A549 treated with CpdA at 1 μM for 4 hours (cell line): ENCODE measurements at places on chromosomes 12 and 14. TPM values are rescaled to one million over a fixed set of nuclear protein-coding genes. Genes with fewer than 3 reads are reported as not detected.

Gene LRR1
- total RNA-seq = 46.7 to 51.6 TPM (median 50.1 TPM) in 5 replicates

Gene CD69
- total RNA-seq = not detected in 5 replicates

Gene WIF1
- not detected in 5 replicates for total RNA-seq

Gene SYCP3
- total RNA-seq = 0.10 to 0.35 TPM (median 0.18 TPM) in 3 of 5 replicates, not detected in the others

Gene SMCO2
- 0.13 to 0.50 TPM (median 0.24 TPM) in 5 replicates for total RNA-seq

Gene AKAP3
- 0.08 to 0.14 TPM (median 0.12 TPM) in 4 of 5 replicates, not detected in the other for total RNA-seq

Gene PLXNC1
- 0.06 to 0.38 TPM (median 0.12 TPM) in 5 replicates for total RNA-seq

Gene HOXC10
- 2.2 to 3.1 TPM (median 2.8 TPM) in 5 replicates for total RNA-seq

Gene MYH7
- not detected in 5 replicates for total RNA-seq

Gene GRIP1
- 0.71 to 6.3 TPM (median 4.1 TPM) in 5 replicates for total RNA-seq

Gene RNASE3
- not detected in 5 replicates for total RNA-seq

Gene AKAP6
- 0.43 to 0.91 TPM (median 0.73 TPM) in 5 replicates for total RNA-seq

Gene LHX5
- 0.02 TPM in 1 of 5 replicates, not detected in the others for total RNA-seq

Gene ASIC1
- 4.8 to 7.1 TPM (median 5.9 TPM) in 5 replicates for total RNA-seq

Gene ITGB7
- total RNA-seq = 0.29 to 0.56 TPM (median 0.45 TPM) in 5 replicates

Gene PTHLH
- 35.4 to 41.5 TPM (median 39.0 TPM) in 5 replicates for total RNA-seq

Gene NINJ2
- total RNA-seq = 0.34 to 0.74 TPM (median 0.55 TPM) in 4 of 5 replicates, not detected in the other

Gene GALNT16
- 2.5 to 3.8 TPM (median 3.6 TPM) in 5 replicates for total RNA-seq

Gene SERPINA10
- total RNA-seq = 0.08 TPM in 1 of 5 replicates, not detected in the others

Gene LRRIQ1
- total RNA-seq = 0.47 to 1.1 TPM (median 0.71 TPM) in 5 replicates

Gene BCL2L14
- not detected in 5 replicates for total RNA-seq

Gene LTA4H
- total RNA-seq = 97.5 to 119 TPM (median 102 TPM) in 5 replicates

Gene NCKAP5L
- 6.8 to 9.0 TPM (median 7.6 TPM) in 5 replicates for total RNA-seq

Gene CIT
- total RNA-seq = 11.0 to 13.4 TPM (median 13.1 TPM) in 5 replicates
